Thoracic aorta (tissue), 2 donors: ENCODE measurements at places on chromosomes 5 and 9. TPM values are rescaled to one million over a fixed set of nuclear protein-coding genes. Genes with fewer than 3 reads are reported as not detected.

Gene IER5L
- total RNA-seq: 65.4 TPM

Gene GLRA1
- total RNA-seq: not detected

Gene ODF2
- 36.5 TPM for total RNA-seq

DNA sequence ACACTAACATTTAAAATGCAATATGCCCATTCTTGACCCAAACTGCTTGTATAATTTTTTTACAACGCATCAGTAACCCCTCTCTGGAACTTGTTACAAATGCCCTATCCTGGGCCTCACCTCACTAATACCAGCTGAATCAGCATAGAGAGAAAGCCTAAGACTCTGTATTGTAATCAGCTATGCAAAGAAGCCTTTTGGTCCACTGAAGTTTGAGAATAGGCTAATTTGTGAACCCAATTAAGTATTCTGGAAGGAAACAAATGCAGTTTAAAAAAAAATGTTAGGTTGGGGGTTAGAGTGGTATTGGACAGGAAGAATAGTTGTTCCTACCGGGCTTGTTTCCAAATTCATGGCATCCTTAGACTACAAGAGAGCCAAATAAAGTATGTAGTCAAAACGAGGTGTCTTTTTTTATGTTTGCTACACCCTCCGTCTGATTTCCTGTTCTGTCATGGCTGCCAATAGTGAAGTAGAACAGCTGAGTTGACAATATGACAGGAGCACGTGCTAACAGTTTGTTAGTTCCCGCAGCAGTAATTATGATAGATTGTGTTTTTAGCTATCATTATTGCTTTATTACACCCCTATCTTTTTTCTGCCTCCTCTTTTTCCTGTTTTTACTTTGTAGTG is 1048.7 kb upstream of the NUDT12 start:
- no peak for DNase-seq

GRCh38 chr5:83540105-83540504 is 68.6 kb downstream of the VCAN start:
- DNase-seq: no peak

DNA sequence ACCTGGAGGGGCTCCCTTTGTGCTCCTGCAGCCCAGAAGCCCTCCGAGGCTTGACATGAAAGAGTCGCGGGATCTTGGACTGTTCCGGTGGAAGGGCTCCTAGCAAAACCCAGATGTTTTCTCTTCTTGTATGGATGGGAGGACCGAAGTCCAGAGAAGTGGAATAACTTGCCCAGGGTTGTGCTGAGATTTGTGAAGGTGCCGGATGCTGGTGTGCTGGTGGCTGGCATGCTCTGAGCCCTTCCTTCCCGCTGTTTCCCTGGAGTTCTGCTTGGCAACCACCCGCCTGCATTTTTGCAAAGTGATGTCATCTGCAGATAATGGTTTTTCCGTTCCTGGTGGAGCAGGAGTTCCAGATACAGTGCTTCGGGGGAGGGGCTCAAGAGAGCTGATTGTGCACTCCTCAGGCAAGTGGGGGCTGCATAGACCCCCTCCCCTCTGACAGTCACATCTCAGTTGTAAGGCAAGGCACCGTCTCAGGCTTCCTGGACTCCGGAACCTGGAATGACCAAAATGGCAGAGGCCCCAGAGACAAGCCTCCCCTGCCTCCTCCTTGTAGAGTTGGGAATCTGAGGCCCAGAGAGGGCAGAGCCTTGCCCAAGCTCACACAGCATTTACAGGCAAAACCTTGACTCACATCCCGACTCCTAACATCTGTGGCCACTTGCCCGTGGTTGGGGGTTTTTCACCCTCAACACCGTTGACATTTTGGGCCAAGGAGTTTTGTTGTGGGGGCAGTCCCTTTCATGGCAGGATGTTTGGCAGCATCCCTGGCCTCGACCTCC is 157.0 kb downstream of the RGS3 start:
- no peak for DNase-seq

DNA sequence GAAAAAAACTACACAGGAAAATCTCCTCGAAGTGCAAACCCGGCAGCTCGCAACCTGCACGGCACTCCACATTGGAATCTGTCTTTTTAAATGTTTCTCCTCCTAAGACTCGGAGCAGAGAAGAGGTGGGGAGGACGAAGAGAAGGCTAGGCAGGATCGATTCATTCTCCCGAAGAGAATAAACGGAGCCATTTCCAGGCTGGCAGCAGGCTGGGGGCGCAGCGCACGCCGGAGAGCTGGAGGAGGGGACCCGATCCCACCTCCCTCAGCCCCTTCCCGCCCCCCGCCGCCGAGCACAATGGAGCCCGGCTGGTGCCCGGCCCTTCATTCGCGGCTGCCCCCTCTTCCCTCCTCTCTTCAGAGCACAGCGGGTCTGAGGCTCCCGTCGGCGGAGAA is 628 bp downstream of the HOMER1 start:
- DNase-seq: no peak

GRCh38 chr5:64165160-64165499 is 513 bp upstream of the RNF180 start:
- DNase-seq: no peak

DNA sequence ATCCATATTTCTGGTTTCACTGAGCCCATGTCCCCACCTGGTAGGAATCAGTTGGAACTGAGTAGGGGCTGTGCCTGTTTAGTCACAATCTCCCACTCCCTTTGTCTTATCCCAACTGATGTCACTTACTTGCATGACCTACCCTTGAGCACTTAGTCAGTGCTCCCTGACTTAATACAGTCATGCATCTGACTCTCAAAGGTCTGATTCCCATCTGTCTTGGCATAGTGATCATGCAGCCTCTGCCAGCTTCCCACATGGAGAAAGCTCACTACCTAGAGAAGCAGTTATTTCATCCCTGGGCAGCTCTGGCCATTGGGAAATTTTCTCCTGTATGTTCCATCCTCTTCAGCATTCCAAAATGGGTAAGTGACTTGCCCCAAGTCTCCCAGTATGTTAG is 24.8 kb downstream of the ABLIM3 start:
- DNase-seq: no peak

- DNase-seq: no peak
Measured at GRCh38 chr9:98178874-98179850, 13.3 kb downstream of the CORO2A start.

GRCh38 chr5:93163010-93163663 is 417.9 kb downstream of the NR2F1-AS1 start:
- no peak for DNase-seq

GRCh38 chr5:112514111-112514510 is 95.0 kb upstream of the EPB41L4A start:
- DNase-seq: no peak

GRCh38 chr9:84652496-84653120 is 16.9 kb upstream of the NTRK2 start:
- no peak for DNase-seq

- no peak for DNase-seq
Measured at GRCh38 chr5:10856071-10856470, 95.0 kb upstream of the DAP start.

DNA sequence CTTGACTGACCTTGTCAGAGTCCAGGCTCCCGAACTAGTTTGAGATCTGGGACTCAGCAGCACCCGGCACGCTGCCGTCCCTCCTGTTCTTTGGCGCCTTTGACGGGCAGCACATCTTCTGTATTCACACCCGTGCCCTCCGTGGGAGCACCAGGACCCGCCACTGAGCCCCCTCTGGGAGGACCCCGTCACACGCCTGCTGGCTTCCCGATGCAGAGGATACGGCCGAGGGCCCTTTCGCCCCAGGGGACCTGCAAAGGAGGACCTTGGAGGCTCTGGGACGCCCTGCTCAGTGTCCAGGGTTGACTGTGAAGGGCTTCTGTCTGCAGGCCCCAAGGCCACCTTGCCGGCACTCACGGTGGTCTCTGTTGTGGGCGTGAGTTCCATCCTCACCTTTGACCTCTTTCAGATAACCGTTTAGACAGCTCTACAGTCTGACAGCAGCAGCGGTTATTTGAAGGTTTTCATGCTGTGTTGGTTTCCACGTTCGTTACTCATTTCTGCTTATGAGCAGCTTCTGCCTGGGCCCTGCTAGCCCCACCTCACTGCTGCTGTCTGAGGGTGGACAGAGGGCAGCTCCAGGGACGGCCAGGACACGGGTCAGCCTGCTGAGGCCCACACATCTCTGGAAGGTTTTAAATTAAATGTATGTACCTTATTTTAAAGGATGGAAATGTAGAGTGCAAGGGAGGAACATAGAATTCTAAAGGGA is 12.6 kb upstream of the EXOC3 start:
- DNase-seq: no peak

- no peak for DNase-seq
Measured at GRCh38 chr5:78320401-78320800, 25.9 kb upstream of the AP3B1 start.

- DNase-seq: no peak
Measured at GRCh38 chr5:56269216-56269927, 36.2 kb upstream of the ANKRD55 start.

- DNase-seq: no peak
Measured at GRCh38 chr9:93209097-93209496, 25.2 kb downstream of the WNK2 start.

DNA sequence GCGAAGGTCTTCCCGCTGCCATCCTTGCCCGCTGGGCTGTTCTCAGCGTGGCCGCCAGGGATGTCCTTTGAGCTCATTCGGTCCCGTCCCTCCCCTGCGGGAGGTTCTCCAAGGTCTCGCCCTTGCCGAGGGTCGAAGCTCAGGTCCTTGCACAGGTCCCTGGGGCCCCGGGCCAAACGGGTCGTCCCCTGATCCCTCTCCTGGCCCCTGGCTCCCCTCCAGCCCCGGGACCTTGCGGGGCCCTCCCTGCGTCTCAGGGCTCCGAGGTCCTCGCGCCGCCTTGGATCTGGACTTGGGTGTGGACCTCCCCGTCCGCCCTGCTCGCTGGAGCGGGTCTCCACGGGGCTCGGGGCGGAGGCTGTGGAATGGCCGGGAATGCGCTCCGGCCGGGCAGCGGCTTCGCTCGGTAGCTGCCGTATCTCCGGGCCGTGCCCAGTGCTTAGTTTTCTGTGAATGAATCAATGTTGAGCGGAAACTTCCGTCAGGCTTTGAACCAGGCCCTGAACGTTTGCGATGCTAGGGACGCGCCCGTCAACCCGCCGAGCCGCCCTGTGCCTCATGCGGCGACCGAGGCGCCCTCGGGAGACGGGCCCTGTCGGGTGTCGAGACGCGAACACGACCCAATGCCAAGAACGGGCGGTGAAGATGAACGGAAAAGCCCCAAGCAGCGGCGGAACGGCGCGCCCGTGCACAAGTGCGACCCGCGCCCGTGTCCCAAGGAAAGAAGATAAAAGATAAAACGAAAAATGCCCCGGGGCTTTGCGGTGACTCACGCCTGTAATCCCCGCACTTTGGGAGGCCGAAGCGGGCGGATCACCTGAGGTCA is 780 bp downstream of the RNU6ATAC start:
- DNase-seq: no peak

- no peak for DNase-seq
Measured at GRCh38 chr9:122080986-122081385, 12.1 kb downstream of the TTLL11 start.

DNA sequence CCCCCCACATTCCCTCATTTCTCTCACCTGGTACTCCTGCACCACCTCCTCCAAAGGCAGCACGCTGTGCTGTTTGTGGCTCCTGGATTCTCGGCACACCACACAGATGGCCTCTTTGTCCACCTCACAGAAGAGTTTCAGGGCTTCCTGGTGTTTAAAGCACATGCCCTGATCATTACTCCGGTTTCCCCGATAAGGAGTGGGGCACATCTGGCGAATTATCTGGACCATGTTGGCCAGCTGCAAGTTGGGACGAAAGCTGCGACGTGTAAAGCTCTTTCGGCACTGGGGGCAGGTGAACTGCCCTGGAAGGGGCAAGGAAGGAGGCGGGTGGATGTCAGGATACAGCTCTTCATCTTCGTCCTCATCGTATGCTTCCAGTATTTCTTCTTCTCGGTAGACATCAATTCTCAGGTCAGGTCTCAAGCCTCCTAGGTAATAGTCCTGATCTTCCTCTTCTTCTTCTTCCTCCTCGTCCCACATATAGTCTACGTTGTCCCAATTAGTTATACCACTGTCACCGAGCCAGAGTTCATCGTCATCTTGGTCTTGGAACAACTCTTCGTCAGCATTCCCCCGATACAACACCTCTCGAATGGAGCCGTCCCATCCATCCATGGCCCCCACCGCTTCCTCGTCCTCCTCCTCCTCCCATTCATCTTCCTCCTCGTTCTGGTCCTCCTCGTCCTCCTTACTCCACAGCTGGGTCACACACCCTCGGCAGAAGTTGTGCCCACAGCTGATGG is 796 bp downstream of the TRIM52 start:
- no peak for DNase-seq

GRCh38 chr9:114077162-114077837 is 800 bp downstream of the AMBP start:
- no peak for DNase-seq
